T47D (cell line): ENCODE measurements at places on chromosomes 16 and 17.

GRCh38 chr16:82641336-82641984 lies 14.7 kb downstream of the CDH13 start:
- no peak for DNase-seq

GRCh38 chr17:57528058-57528451 lies 217.0 kb downstream of the CCDC182 start:
- no peak for DNase-seq

GRCh38 chr16:82783933-82784572 lies 157.3 kb downstream of the CDH13 start:
- no peak for DNase-seq

GRCh38 chr17:40092581-40092980 lies 7.8 kb downstream of the NR1D1 start:
- no peak for DNase-seq

GRCh38 chr17:83186751-83187421 lies 107.5 kb downstream of the METRNL start:
- DNase-seq, result no peak

DNA sequence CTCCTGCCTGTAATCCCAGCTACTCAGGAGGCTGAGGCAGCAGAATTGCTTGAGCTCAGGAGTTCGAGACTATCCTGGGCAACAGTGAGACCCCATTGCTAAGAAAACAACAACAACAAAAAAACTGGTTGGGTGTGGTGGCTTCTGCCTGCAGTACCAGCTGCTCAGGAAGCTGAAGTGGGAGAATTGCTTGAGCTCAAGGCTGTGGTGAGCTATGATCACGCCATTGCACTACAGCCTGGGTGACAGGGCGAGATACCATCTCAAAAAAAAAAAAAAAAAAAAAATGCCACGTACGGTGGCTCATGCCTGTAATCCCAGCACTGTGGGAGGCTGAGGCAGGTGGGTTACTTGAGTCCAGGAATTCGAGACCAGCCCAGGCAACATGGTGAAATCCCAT lies 34.1 kb downstream of the NME2 start:
- no peak for DNase-seq

DNA sequence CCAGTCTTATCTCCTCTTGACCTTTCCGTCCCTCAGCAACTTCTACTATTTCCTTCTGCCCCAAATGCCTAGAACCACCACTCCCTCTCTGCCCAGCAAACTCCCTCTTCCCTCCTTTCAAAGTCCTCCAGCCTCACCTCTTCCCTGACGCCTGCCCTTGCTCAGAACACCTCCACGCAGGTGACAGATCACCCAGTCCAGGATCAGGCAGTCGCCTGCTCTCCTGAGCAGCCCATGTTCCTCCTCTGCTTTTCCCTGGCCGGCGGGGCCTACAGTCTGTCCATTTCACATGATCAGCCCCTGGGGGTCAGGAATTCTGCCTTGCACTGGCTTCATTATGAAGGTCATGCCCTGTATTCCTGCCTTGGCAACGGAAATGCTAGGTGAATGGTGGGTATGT lies 422 bp downstream of the CD300LF start:
- no peak for DNase-seq

- no peak for DNase-seq
Measured at GRCh38 chr16:12646490-12647274, 157.0 kb downstream of the CPPED1 start.

GRCh38 chr16:84117494-84117843 lies 727 bp upstream of the MBTPS1 start:
- no peak for DNase-seq

GRCh38 chr17:19579192-19579761 lies 45.6 kb downstream of the SLC47A1 start:
- DNase-seq, result no peak

DNA sequence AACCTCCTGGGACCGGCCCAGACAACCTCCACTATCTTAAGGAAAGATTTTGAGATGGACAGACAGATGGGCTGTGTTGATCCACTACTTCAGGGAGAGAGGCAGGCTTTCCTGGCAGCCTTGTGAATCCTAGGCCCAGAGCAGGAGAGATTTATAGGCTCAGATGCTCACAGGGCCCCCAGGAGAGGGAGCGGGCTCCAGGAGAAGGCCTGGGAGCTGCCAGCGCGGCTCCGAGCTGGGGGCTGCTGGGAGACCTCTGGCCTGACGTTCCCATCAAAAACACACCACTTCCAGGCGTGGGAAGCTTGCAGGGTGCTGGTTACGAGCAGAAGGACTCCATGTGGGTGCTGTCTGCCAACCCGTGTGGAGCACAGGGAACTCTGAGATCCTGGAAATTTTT lies 53.2 kb downstream of the MYH11 start:
- DNase-seq, result no peak

DNA sequence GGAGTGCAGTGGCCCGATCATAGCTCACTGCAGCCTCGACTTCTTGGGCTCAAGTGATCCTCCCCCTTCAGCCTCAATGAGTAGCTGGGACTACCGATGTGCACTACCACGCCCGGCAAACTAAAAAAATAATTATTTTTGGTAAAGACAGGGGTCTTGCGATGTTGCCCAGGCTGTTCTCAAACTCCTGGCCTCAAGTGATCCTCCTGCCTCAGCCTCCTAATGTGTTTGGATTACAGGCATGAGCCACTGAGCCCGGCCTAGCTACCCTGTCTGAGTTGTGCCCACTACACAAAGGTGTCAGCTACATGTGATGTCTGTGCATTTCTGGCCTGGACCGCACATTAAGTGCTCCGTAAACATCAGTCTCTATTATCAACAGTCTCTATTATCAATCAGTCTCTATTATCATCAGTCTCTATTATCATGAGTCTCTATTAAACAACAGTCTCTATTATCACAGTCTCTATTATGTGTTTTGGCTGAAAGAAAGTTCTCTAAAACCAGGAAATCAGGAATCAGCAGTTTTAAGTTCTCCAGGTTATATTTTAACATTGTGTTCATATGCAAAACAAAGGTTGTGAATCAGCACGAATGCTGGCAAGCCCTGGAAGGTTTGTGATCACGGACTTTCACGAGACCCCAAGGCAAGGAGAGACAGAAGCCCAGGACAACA lies 721 bp upstream of the WWOX start:
- no peak for DNase-seq

DNA sequence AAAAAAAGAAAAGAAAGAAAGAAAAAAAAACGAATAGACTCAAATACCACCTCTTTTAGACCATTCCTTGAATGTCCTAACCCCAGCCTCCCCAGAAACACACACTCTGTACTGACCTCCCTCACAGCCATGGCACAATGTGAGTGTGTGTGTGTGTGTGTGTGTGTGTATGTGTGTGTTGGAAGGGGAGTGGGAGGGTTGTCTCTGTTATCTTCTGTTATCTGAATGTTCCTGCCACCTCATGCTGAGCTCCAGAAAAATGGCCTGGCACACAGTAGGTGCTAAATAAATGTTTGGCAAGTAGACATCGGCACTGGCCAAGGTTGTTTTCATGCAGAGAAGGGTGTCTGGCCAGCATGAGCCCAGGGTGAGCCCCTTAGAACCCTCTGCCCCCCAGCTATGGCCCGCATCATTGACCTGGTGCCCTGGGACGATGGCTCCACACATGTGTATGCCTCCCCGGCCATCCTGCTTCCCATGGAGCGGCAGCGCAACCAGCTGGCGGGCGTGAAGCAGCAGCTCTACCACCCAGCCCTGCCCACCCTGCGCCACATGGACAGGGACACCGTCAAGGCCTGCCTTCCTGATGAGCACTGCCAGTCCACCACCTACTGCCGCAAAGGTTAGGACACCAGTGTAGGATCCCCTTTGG lies 6.6 kb upstream of the CNGB1 start:
- DNase-seq, result no peak

- DNase-seq, result no peak
Measured at GRCh38 chr16:67223992-67224391, 2.9 kb upstream of the TMEM208 start.

GRCh38 chr17:5711344-5711743 lies 127.0 kb upstream of the NLRP1 start:
- DNase-seq, result no peak

GRCh38 chr17:18919963-18920362 lies 32.0 kb upstream of the SLC5A10 start:
- DNase-seq, result no peak

DNA sequence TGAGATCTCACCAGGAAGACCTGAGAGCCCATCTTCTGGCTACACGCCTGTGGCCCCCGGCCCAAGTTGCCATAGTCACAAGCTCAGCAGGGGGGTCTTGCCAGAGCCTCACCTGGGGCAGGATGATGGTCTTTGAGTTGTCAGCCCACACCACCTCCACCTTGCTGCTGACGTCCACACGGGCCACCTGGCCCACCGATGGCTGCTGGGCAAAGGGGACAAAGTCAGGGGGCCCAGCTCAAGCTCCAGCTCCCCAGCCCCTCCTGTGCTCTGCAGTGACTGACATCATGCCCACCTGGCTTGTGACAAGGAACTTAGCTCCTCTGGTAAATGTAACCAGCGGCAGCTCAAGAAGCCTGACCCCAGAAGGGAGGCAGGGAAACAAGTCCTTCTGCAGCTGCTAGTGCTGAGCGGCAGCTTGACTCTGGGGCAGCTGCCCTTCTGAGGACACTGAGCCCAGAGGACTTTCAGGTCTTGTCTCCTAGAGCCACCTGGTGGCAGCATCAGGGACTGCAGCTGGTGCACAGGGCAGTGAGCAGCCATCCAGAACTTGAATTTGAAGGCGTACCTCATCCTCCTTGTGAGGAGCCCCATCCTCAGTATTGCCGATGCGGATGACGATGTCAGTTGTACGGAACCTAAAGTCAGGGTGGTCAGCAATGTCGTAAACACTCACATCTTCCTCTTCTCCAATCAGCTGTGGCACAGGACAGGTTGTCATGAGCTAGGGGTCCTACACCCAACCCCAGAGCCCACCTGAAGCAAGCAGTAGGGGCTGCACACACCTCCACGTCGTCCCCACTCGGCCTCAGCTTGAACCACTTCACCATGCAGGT lies 13.5 kb downstream of the SPHK1 start:
- DNase-seq, result peak; percentile 96

DNA sequence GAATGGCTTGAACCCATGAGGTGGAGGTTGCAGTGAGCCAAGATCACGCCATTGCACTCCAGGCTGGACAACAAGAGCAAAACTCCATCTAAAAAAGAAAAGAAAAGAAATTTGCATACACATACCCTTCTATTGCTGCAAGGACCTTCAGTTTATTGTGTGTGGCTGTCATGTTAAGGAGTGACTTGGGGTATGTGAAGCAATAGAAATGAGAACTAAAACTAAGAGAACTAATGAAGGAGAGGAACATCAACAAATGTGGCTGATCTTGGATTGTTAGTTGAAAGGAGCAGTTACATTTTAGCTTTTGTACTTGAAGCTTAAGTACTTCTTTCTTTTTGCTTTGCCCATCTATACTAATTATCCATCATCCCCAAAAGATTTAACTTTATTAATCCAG lies 12.7 kb upstream of the NSRP1 start:
- DNase-seq, result no peak

GRCh38 chr17:49191917-49192741 lies 18.2 kb downstream of the GNGT2 start:
- no peak for DNase-seq

GRCh38 chr16:48394355-48394703 lies 9.1 kb upstream of the SIAH1 start:
- no peak for DNase-seq

- DNase-seq, result no peak
Measured at GRCh38 chr16:22282254-22282892, 14.8 kb upstream of the POLR3E start.

DNA sequence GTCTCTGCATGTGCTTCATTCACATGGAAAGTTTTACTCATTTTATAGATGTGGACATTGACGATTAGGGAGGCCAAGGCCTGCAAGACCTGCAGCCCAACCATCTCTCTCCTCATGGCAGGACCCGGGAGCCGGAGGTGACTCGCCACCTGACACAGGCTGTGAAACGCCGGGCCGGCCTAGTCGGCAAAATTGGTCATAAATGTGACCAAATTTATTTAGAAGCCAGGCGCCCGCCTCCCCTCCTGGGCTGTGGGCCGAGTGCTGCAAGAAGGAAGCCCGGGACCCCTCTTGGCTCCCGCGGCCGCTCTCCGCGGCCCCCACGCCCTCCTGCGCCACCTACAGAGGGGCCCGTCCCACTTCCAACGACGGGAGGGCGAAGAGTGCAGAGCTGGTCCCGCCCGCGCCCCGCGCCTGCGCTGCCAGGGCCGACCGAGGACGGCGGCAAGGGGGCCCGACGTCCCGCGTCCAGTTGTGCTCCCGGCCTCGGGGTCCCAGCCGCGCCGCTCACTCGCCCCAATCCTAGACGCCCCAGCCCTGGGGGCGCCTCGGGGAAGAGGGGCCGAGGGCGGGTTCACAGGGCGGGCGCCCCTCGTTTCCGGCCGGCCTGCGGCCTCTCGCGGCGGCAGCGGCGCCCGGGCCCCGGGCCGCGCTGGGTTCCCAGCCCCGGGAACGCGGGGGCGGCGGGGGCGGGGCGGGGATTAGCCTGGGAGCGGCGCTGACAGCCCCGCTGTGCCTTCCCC lies 47.5 kb downstream of the WNT3 start:
- no peak for DNase-seq

GRCh38 chr16:12898551-12898950 lies 2.8 kb upstream of the SHISA9 start:
- DNase-seq, result peak; percentile 47

DNA sequence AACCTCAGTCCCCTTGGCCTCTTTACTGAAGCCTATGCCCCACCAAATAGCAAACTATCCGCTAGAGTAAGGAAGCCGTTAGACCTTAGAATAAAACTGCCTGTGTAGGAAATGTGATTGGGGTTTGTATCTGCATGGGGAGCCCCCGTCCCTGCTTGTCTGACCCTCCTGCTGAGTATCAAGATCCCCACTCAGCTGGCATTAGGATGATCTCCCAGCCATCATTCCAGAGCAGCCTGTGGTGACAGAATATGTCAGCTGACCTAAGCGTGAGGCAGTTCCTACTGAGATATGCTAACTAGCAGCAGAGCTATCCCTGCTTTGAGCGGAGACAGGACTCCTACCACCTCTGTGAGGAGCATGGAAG lies 645 bp upstream of the GFOD2 start:
- no peak for DNase-seq

GRCh38 chr16:11576427-11577289 lies 10.1 kb downstream of the LITAF start:
- DNase-seq, result no peak

GRCh38 chr16:65600629-65601028 lies 478.8 kb upstream of the CDH11 start:
- no peak for DNase-seq

DNA sequence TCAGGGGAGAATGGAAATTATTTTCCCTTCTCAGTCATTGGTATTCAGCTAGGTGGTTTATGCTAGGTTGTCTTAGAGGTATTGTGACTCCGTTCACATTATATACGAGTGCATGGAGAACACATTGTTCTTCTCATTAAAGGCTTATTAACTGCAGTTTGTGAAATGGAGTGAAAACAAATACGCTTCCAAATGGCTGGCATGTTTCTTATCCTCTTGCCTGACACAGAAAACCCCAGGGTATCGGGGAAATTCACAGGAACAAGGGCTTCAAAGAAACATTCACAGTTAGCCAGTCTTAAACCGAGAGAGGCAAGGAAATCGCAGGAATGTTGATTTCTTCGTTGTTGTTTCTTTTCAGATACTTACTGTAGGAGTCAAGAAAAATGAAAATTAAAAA lies 1047.9 kb upstream of the RBFOX1 start:
- DNase-seq, result no peak
